Stromal cell of bone marrow (primary cell): ENCODE measurements at places on chromosomes 1 and 21.

- no peak for DNase-seq
Measured at GRCh38 chr1:69284508-69284907, 283.2 kb upstream of the LRRC7 start.

DNA sequence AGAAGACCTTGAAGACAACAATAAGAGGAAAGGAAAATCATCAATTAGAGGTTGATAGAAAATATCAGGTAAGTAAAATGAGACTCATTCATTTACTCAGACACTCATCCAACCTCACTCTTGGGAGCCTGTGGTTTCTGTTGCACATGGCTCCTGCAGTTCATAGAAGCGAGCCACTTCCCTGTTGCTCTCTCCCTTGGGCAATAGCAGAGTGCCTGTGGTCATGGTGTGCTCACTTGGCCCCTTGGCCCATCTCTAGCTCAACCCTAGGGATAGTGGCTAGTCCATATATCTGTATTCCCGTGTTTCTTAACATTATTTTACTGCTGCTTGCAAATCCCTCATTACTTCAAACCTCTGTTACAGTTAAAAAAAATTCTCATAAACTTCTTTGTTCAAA lies 368.6 kb downstream of the PTPRC start:
- no peak for DNase-seq

DNA sequence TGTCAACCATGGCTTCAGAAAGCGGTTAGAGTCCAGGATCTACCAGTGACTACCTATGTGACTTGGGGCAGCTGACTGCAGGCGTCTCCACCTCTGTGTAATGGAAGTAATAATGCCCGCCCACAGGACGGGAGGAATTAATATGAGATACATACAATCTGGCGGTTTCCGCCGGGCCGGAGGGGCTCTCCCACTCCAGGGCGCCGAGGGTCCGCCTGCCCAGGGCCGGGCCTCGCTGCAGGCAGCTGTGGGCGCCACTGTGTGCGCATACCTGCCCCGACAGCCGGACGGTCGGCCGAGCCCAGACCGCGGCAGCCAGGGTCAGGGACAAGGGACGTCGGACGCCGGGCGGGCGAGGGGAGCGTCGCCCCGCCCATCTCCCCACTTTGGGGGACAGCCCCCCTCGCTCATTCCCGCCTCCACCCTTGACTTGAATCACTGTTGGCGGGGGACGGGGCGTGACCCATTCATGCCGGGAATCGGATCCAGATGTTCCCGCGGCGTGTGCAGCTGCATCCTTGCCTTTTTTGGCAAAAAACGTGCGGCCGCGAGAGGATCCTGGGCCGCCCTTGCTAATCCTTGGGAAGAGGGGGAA lies 6.0 kb upstream of the SF3A3 start:
- peak; percentile 88 for DNase-seq

DNA sequence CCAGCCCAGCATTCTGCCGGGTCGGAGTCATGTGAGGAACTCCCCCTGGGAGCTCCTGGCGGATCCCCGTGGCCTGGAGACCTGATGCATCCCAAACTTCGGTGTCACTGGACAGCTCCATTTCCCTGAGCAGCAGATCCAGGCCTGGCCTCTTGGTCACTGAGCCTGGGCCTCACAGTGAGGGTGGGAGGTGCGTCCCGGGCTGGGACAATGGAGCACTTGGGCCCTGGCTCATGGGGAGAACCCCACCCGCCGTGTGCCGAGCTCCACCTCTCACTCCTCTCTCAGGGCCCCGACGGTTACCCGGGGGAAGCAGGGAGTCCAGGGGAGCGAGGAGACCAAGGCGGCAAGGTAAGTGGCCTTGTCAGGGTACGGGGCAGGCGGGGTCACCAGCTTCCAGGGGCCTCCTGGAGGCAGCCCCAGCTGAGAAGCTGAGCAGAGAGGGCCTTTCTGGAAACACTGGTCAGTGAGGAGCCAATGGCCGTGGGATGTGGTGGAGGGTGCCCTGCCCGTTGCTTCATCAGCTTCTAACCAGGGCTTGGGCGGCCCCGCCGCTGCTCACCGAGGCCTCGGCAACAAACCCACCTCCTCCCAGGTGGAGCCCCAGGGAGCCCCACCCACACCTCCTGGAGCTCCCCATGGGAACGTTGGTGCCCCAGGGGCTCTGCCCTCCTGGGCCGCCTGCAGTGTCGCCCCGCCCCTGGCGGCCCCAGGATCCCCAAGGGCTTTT lies 19.8 kb downstream of the COL6A2 start:
- no peak for DNase-seq

DNA sequence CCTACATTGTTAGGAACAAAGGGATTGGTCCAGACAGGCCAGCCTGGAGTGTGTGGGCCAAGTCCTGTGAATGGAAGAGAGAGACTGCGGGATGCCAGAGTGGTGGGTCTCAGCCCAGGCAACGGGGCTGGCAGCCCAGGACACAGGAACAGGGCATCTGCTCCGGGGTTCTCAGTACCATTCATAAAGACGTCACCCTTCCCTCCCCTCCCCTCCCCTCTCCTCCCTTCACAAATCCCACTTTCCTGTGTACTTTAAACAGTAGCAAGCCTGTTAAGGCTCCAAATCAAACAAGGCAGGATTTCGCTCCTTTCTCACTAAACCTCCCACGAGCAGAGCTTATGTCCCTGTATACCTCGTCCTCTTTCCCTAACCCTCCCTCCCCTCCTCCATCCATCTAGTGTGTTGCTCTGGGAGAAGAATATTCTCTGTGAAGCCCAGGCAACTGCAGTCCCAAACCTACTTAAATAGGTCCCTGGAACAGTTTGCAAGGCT lies 4.2 kb upstream of the PLXNA2 start:
- no peak for DNase-seq

- no peak for DNase-seq
Measured at GRCh38 chr1:3116560-3116959, 47.6 kb downstream of the PRDM16 start.

DNA sequence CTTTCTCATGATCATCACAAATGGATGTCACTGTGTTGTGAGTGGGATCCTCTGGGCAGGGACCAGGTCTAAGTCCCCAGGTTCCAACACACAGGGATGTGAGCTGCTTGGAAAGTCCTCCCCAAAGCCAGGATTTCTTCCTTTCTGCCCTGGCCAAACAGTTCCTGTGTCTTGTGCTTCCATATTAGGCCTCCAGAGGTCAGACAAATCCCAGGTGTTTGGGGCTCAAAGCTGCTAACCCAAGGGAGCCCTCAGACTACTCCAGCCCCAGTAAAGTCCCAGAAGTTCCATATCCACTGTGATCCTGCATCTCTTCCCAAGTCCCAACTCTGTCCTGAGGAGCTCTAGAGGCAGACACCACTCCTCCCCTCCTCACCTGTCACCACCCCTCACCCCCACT lies 27.7 kb upstream of the MAGOH start:
- DNase-seq: no peak

GRCh38 chr1:101178688-101179491 lies 57.9 kb upstream of the S1PR1 start:
- DNase-seq: no peak

DNA sequence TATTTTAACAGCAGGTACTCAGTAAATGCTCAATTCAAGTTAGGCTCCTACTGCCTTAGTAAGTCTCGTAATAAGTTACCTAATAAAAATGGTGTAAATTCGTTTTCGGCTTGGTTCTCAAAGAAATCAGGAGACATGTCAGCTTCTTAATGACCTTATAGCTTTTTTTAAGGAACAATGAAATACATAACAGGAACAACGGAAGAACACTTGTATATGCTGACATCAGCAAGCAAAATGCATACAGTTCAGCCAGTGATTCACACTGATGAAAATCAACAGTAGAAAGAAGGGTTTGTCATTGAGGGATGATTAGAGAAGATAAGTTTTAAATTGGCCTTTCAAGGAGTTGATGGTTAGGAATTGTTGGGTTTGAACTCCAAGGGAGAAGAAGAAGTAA lies 13.3 kb downstream of the RPTN start:
- DNase-seq: no peak

GRCh38 chr1:203880606-203881005 lies 19.2 kb downstream of the SNRPE start:
- DNase-seq: no peak

GRCh38 chr1:6538956-6539355 lies 15.4 kb downstream of the NOL9 start:
- DNase-seq: no peak

GRCh38 chr1:230599926-230600656 lies 42.2 kb upstream of the COG2 start:
- no peak for DNase-seq

- DNase-seq: no peak
Measured at GRCh38 chr1:62057230-62057629, 137.4 kb upstream of the L1TD1 start.

DNA sequence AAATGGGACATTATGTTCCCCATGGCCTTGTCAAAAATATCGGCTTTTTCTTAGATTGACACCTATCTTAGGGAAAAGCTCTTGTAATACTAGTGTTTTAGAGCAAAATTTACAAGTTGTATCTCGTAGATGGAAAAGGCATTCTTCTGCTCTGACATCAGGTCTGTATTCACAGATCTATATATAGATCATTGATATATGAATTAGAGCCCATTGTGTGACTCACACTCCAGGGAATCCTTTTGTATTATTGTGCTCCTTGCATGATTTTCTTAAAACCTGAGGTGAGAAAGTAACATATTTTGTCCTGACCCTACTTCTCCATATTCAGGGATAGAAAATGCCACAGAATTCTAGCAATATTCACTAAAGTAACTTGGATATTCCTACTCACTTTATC lies 1160.8 kb upstream of the B3GALT2 start:
- DNase-seq: no peak

DNA sequence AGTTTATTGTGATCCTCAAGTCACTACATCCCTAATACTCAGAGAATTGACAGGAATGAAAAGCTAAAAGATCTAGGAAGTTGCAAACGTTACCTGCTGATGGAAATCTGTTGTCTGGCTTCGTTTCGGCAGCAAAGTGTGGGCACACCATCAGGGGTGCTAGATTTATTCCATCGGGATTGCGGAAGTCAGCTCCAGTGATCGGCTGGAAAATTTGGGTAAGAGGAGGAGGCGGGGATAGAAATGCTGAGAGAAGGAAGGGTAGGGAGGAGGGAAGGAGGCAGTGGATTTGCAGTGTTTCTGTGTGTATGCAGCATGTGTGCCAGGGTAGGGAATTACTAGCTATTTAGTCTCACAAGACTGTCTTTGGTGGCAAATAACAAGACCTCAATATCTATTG lies at the start of gene CTSK:
Gene CTSK, minus strand, starts transcription at position 140 of the 400 bp plus-strand sequence. CDS start 1,455 bp downstream, outside the sequence.
- peak; percentile 70 for DNase-seq

GRCh38 chr1:208551633-208552320 lies 307.6 kb upstream of the PLXNA2 start:
- DNase-seq: no peak

- DNase-seq: no peak
Measured at GRCh38 chr1:166036092-166036491, 130.7 kb downstream of the FAM78B start.

DNA sequence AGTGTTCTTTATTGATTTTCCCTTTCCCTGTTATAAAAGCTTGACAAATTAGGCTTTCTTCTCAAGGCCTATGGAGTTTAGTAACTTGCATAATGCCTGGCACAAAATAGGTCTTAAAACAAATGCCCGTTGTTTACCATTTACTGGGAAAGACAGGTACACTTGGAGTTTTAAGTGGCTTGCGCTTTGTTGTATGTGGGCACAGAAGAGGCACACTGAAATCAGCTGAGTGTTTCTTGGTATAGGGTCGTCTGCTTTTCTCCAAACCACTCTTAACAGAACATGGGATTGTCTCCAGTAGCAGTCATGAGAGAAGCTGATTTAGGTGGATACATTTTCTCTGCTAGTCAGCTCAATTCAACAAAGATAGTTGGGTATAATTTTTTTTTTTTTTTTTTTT lies 132.5 kb downstream of the SYT14 start:
- no peak for DNase-seq

- DNase-seq: no peak
Measured at GRCh38 chr1:152067150-152067549, 21.7 kb downstream of the TCHHL1 start.

GRCh38 chr1:41538741-41539417 lies 54.4 kb upstream of the EDN2 start:
- no peak for DNase-seq

- no peak for DNase-seq
Measured at GRCh38 chr1:107436552-107437241, 295.9 kb downstream of the NTNG1 start.

GRCh38 chr1:29237852-29238619 lies 1.7 kb downstream of the PTPRU start:
- no peak for DNase-seq

GRCh38 chr1:150477733-150478132 lies 9.5 kb upstream of the TARS2 start:
- no peak for DNase-seq

DNA sequence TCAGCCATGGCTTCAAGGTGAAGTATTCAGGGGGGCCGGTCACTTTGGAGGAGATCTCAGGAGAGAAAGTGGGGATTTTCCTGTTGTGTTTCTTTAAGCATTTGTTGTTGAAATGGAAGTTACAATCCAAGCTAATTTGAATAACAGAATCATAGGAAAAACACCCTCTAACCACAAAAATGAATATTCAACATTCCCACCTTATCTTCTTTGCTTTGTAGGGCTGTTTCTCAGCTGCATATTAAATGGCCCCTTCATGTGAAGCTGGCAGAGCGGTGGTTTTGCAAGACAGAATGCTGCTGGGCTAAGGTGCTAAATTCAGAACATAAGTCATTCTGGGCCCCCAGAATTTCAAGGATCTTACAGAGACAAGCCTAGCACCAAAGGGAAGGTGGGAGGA lies 279.0 kb downstream of the RRAGC start:
- no peak for DNase-seq
